ENCODE measurements at places on chromosomes 1 and 21.

DNA sequence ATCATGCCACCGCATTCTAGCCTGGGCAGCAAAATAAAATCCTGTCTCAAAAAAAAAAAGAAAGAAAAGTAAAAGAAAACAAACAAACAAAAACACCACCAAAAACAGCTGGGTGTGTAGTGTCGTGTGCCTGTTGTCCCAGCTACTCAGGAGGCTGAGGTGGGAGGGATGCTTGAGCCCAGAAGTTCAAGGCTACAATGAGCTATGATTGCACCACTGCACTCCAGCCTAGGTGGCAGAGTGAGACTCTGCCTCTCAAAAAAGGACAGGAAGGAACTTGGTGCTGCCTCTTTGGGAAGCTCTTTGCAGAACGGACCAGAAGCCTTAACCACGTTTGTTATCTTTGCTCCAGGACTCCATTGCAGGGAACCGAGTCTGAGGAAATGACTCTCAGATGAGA lies 11.0 kb downstream of the KIF17 start:
- DNase-seq = no peak

DNA sequence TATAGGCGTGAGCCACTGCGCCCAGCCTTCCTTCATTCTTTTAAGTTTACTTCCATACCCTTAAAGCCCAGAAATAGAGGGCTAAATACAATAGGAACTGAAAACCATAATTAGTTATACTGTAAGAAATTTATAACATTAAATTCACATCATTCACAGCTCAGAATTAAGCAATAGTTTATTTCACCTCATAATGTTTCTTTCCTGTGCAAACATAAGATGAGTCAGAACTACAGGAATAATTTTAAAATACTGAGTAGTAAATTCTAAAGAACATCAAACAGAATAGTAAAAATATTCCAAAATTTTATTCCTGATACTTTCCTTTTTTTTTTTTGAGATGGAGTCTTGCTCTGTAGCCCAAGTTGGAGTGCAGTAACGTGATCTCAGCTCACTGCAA lies 24.1 kb downstream of the POGZ start:
- DNase-seq = no peak

- DNase-seq = no peak
Observed at GRCh38 chr1:225871359-225872074, 10.7 kb downstream of the TMEM63A start.

- no peak for DNase-seq
Observed at GRCh38 chr1:192903142-192903541, 94.3 kb downstream of the RGS2 start.

GRCh38 chr1:20821466-20821865 lies 34.4 kb upstream of the HP1BP3 start:
- DNase-seq = no peak

GRCh38 chr1:32896451-32896850 lies 4.7 kb downstream of the TMEM54 start:
- DNase-seq = no peak

DNA sequence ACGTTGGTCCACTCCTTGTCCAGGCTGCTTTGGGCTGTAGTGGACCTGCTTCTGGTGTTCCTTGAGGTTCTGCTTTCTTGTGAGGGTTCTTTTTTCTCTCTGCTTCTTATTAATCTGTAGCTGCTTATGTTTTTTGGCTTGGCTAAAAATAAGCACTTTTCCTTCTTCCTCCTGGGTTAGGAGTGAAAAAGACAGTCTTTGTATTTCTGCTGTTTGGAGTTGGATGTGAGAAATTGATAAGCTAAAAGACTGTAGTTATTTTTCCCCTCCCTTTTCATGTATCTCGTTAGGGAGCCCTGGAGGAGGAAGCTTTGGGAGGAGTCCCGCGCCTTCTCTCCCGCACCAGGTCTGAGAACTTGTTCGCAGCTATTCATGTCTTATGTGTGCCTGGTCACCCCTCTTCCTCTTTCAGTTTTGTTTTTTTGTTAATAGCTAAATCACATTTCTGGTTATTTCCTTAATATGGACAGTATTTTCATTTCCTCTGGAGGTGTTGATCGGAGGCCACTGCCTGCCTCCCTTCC lies 79.0 kb downstream of the GALNT2 start:
- no peak for DNase-seq

- no peak for DNase-seq
Observed at GRCh38 chr21:38944402-38944801, 138.7 kb downstream of the ETS2 start.

- no peak for DNase-seq
Observed at GRCh38 chr21:42646836-42647235, 6.6 kb upstream of the PDE9A start.

GRCh38 chr1:42680921-42681683 lies 1.1 kb upstream of the YBX1 start:
- no peak for DNase-seq

DNA sequence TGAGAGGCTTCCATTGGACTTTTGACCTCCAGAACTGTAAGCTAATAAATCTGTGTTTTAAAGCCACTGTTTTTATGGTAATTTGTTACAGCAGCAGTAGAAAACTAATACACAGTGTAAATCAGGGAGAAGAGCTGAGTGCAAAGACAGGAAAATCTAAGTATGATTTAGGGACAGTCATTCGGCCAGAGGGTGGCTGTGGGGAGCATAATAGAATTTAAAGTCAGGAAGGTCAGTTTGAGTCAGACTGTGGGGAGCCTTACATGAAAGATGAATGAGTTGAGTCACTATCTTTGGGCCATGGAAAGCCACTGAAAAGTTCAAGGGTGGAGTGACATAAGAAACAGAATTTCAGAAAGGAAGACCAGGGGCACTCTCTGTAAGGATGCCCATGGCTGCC lies 52.4 kb upstream of the SSX2IP start:
- DNase-seq = no peak

GRCh38 chr1:168504064-168504837 lies 39.5 kb downstream of the XCL2 start:
- DNase-seq = peak; percentile 85

- peak; percentile 71 for DNase-seq
Observed at GRCh38 chr1:103283841-103284669, 175.7 kb upstream of the COL11A1 start.

GRCh38 chr1:212710566-212710965 lies 10.9 kb upstream of the BATF3 start:
- no peak for DNase-seq

- no peak for DNase-seq
Observed at GRCh38 chr1:119290297-119290696, 78.3 kb upstream of the HAO2 start.

- DNase-seq = no peak
Observed at GRCh38 chr1:97907886-97908285, 12.9 kb downstream of the DPYD start.

DNA sequence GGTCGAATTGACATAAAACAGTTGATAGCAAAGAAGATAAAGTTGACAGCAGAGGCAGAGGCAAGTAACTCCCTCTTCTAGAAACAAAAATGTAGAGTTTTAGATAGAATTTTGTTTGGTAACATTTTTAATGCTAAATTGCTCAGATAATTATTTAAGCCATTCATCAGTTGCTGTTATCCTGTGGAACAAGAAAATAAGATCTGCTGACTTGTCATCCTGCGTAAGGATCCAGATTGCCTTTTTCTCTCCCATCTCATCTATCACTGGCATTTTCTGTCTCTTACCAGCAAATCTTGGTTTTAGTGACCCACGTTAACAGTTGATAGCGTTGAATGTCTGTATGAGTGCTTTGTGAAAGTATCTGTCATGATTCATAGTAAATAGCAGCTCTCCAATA lies 29.8 kb downstream of the SOAT1 start:
- DNase-seq = no peak

- no peak for DNase-seq
Observed at GRCh38 chr1:223870617-223871574, 25.1 kb upstream of the TP53BP2 start.

DNA sequence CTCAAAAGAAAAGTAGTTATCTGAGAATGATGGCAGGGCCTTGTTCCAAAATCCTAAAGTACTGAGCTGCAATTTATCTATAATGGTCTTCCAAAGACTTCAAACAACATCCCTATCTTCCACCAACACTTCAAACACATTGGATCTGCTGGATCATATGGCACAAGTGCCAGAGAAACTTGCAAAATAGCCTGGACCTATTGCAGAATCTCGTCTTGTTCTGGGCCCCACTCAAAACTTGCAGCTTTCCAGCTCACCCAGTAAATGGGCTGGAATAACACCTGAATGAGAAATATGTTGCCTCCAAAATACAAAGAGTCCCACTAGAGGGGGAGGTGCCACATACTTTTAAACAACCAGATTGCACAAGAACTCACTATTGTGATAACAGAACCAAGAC lies 44.0 kb upstream of the PKN2 start:
- no peak for DNase-seq

DNA sequence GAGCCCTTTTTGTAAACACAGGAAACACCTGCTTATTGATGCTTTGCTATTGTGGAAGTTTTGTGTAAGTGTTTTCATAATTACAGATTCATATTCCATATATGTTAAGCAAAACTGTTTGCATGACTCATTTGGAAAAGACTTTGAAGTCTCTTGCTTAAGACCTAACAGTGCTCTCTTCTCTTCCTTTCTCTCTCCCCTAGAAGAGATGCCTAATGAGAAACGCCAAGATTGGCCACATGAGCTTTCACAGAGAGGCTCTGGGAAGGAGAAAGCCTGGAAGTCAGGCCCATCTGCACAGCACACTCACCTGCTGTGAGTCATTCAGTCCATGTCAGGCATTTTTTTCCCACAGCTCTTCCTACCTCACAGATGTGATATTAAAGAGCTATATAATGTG lies 101.6 kb upstream of the PALMD start:
- DNase-seq = no peak

- no peak for DNase-seq
Observed at GRCh38 chr1:51119331-51119730, 17.3 kb downstream of the C1orf185 start.

GRCh38 chr1:118210051-118210722 lies 25.2 kb upstream of the SPAG17 start:
- DNase-seq = no peak

DNA sequence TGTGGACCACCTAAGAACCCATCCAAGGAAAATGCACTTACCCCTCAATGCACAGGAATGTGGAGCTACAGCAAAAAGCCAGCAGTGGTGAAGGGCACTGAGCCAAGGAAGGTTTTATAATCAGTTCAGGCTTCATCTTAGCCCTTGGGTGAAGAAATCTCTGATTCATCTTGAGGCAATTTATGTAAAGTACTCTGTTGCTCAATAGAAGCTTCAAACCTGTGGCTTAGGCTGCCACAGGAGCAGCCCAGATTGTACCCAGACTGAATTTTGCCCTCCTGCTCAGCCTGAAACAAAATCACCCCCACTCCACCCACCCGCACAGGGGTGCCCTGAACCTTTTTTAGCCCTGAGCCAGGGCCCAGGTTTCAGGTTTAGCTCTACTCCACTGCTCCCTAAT lies at the start of gene S100A12:
TSS of gene S100A12 (minus strand) at position 111 of the 400 bp plus-strand sequence. CDS start 1,029 bp downstream, outside the sequence.
- peak; percentile 16 for DNase-seq

- no peak for DNase-seq
Observed at GRCh38 chr1:116878804-116879477, 30.8 kb upstream of the PTGFRN start.

DNA sequence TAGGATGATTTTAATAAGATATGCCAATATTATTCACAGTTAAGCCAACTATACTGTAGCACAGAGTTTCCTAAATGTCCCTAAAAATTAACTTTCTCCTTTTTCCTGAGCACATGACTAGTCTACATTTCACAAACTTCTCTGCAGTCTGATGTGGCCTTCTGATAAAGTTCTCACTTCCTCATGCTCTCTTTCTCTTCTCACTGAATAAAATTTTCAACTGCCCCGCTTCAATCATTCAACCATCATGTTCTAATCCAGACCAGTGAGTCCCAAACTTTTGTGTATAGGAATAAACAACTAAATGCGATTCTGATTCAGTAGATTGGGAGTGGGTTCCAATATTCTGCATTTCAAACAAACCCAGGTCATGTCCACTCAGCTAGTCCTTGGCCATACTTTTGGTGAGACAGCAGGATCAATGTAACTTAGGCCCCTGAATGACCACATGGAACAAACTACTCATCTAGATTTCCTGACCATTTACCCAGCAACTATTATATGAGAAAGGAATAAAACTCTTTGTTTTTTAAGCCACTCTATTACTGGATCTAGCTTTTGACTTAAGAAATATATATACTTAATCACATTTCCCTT lies 20.1 kb downstream of the TUT4 start:
- no peak for DNase-seq

DNA sequence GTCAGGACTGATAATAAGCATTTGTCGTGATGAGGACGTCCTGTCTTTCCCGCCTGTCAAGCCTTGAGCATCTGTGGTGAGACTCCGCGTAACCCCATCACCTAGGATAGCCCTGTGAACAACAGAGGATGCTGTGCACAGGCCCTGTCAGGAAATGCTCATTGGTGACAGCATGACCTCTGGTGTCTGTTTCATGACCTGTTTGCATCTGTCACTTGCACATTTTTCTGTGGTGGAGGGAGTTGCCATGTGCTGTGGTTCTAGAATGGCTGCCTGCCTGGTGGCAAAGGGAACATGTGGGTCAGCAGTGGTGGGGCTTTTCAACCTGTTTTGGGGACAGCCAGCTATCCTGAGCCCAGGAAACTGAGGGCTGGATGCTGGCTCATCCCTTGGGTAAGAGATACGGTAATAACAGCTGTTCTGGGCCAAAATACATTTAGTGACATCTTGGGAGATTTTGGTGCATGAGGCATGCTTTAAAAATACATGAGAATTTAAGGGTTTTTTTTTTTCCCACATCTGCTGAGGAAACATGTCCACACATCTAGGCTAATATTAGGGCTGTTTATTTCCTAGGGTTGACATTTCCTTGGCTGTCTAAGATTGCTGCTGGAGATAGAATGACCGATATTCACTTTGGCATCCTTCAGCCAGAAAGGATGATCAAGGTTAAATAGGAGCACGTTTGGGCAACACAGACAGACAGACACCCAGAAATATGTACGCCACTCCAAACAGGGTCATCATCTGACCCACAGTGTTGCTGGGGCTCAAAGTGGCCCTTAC lies 52.9 kb downstream of the KCNC4 start:
- no peak for DNase-seq

- no peak for DNase-seq
Observed at GRCh38 chr1:211653293-211653692, 22.1 kb downstream of the NEK2 start.

DNA sequence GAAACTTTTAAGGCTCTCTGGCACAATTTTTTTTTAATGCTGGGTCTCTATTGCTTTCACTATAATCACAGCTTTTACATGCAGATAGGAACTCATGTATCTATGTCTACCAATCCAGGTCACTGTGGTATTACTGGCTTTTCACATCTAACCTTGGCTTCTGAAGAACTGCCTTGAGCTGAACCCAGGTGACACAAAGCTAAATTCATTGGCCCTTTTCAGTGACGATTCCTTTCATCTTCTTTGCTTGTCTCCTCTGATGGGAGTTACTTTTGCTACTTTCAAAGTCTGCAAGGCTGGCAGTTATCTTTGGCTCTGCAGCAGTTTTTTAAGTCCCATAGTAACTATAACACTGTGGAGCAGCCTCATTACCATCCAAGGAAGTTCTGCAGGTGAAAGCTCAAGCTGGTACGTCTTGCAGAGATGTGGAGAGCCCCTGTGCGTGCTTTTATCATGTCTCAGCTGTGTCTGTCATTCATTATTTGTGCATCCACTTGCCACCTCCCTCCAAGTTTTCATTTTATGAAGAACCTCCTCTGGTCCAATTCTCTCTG lies 364.3 kb downstream of the VAV3 start:
- no peak for DNase-seq

- no peak for DNase-seq
Observed at GRCh38 chr1:35500439-35500838, 56.8 kb downstream of the KIAA0319L start.

GRCh38 chr1:186722711-186723309 lies 42.6 kb upstream of the PTGS2 start:
- DNase-seq = peak; percentile 44

Data from stromal cell of bone marrow (primary cell).